ENCODE measurements at places on chromosomes 7 and 10.

DNA sequence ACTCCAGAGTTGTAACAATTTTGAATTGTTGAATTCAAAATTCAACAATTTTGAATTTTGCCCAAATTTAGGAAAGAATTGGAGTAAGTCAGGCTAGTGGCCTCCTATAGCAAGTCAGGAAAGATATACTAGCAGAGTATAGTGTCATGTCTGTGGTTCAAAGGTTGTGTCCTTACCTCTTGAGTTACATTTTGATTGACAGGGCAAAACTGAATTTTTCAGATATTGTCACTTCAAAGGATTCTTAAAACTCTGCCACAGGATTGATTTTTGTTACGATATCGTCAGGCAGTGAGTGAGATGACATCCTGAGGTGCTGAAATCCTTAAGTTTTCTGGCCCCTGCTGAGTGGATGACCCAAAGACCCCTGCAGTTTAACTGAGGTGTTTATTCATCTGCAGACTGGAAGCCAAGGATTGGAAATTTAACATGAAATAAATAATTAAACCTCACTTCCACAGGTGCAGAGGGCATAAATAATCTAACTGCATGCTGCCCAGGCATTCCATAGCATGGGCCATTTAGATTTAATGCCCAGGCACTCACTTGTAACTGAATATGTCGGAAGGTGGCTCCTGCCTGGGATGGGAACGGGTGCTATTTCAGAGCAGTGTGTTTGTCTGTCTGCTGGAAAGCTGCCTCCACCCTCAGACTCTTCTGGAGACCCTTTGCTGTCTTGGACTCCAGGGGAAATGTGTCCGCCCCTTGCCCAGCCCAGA is 50.8 kb downstream of the RBM20 start:
- no peak for DNase-seq

DNA sequence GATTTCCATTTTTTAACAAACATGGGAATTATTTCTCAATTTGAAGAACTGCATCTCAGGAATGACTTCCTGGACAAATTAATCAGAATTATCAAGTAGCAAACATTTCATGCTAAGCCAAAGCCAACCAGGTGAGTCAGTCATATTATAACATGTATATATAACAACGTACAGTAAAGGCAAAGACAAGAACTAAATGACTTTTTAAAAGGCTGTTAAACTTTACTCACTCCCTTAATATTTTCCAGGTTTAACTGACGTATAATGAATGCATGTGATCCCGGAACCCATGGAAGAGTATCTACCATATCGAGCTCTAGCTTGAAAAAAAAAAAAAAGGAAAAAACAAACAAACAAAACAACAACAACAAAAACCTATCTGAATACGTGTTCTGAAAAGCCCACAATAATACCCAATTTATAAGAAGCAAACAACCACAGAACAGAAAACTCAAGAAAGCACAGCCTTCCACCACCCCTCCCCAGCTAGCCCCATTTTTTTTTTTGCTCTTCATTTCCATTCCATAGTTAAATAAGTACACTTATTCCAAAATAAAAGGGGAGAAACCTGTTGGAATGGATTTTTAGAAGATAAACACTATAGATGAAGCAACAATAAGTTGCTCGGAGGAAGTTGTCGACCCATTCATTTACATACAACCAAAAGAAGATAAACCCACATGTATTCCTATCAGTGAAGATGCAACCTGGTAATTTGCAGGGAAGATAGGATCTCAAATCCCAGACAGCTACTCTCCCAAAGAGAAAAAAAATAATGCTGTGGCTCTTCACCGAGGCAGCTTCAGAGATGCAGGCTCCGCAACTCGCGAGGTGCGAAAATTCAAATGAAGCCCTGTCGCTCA is 537 bp downstream of the NAPEPLD start:
- DNase-seq = no peak

- DNase-seq = no peak
Measured at GRCh38 chr7:483656-484355, 35.8 kb downstream of the PDGFA start.

DNA sequence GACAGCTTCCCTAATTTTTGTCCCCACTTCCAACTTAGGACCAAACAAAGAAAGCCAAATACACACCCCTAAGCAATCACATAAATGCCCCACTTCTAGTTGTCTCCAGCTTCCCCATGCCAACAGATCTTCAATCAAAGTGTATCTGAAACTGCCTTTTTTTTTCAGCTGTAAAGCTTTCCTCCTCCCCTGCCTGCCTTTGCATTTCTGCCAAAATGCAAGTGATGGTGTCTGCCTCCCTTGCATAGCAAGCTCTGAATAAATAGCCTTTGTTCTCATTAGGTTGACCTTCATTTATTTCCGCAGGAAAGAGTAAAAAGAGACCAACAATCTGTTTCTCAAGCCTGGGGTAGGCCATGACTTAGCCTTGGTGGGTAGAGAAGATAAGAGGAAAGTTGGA is 459.4 kb downstream of the GPAM start:
- no peak for DNase-seq

GRCh38 chr10:36450380-36450779 is 675.0 kb upstream of the ANKRD30A start:
- DNase-seq = peak; percentile 26

GRCh38 chr7:3995187-3995586 is 686.9 kb upstream of the FOXK1 start:
- no peak for DNase-seq

DNA sequence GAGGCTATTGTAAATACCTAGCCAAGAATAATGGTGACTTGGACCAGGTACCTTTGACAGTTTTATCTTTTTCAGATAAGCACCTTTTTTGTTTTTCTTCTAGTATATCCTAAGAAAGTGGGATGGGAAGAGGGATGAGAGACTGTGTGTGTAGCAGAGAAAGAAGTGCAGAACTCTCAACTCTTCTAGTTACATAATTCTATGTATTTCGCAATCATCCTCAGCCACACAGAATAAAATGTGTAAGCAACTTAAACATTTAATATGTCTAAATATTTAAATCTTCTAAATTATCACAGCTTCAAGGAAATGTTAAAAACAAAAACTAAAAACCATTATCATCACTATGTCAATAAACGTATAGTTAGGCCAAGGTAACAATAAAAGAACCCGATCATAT is 42.6 kb upstream of the GSAP start:
- no peak for DNase-seq

- no peak for DNase-seq
Measured at GRCh38 chr7:86848226-86848625, 204.5 kb downstream of the GRM3 start.

GRCh38 chr7:47343061-47343455 is 238.9 kb downstream of the TNS3 start:
- DNase-seq = no peak

DNA sequence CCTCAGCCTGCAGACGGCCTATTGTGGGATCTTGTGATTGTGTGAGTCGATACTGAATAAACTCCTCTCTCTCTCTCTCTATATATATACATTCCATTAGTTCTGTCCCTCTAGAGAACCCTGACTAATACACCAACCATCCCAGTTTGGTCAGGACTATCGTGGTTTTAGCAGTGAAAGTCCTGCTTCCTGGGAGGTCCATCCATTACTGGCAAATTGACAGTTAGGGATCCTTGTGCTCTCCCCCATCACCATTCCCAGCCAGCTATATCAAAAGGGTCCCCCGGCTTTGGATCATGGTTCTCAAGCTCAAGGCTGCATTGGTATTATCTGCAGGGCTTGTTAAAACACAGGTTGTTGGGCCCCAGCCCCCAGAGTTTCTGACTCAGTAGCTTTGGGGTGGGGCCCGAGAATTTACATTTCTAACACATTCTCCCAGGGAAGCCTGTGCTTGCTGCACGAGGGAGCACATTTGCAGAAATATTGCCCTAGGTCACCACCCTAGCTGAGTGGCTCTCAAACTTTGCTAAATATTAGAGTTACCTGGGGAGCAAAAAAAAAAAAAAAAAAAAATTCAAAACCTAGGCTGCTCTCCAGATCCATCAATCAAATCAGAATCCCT is 899.1 kb upstream of the AUTS2 start:
- DNase-seq = no peak

DNA sequence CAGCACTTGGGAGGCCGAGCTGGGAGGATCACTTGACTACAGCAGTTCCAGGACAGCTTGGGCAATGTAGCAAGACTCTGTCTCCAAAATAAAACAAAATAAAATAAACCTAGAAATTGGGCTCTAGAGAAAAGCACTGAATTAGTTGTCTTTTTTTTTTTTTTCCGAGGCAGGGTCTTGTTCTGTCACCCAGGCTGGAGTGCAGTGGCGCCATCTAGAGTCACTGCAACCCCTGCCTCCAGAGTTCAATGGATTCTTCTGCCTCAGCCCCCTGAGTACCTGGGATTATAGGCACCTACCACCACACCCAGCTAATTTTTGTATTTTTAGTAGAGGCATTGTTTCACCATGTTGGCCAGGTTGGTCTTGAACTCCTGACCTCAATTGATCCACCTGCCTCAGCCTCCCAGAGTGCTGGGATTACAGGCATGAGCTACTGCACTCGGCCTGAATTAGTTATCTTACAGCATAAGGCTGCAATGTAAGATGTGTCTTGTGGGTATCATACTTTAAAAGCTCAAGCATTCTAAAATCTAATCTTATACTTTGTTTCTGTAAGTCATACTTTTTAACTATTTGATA is 12.8 kb downstream of the MEIG1 start:
- DNase-seq = no peak

- DNase-seq = no peak
Measured at GRCh38 chr7:34156336-34156735, 251.0 kb downstream of the BMPER start.

GRCh38 chr7:148944935-148945934 is 61.1 kb upstream of the EZH2 start:
- DNase-seq = peak; percentile 45

DNA sequence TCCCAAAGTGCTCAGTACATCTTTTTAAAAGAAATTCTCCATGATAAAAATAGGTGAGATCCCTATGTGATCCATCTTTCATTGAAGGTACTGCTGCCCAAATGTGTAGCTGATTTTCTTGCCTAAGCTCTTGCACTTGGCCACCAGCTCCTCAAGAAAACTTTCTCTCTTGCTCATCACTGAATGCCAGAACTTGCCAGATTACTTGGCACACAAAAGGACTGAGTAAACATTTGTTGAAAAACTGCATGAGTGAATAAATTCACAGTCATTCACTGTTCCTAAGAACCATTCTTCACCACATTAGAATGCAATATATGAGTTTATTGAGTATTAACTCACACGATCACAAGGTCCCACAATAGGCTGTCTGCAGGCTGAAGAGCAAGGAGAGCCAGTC is 99.9 kb downstream of the TRIL start:
- DNase-seq = no peak

GRCh38 chr10:99958302-99958701 is 51.4 kb downstream of the DNMBP start:
- no peak for DNase-seq

DNA sequence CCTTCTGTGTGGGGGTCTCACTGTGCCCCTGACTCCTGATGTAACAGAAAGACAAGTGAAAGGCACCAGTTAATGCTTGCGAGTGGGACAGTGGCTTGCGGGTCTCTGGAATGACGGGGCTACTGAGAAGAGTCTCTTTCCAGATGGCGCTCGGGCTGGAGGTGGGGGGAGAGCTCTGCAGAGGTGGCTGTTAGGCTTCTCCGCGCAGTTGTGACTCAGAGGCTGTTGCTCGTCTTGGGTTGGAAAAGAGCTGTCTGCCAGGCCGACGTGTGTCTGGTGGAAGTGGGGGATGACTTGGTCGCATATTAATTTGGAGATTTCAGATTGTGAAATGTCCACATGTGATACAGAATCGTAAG is 27.9 kb upstream of the SH2B2 start:
- DNase-seq = no peak

GRCh38 chr10:120833222-120833928 is 17.8 kb upstream of the WDR11 start:
- DNase-seq = no peak

- no peak for DNase-seq
Measured at GRCh38 chr7:106047184-106047583, 64.9 kb downstream of the SYPL1 start.
